ENCODE measurements at places on chromosomes 11 and 22.

DNA sequence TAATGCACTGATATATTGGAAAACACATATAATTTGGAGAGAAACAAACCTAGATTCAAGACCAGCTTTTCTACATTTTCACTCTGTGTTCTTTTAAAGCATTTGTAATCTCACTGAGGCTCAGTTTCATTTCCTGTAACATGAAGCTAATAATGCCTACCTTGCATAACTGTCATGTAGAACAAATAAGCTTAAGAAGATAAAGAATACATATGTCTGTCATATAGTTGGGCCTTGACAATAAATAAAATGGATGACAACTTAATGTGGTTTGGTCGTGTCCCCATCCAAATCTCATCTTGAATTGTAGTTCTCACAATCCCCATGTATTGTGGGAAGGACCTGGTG is 35.2 kb upstream of the FIBIN start:
- no peak for DNase-seq

DNA sequence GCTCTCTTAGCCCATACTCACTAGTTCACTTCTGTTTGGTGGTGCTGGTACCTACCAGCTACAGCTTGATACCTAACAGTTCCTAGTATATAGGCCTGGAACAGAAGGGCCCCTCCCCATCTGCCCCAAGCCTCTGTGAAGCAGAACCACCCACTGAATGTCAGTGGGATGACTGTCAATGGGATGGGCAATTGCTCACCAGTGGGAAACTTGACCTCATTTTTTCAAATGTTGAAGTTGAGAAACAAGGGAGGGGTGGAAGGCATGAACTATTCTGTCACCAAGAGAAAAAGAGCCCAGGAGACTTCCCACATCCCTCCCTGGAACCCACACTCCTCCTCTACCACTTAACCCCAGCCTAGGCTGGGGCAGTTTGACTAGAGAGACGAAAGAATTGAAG is at the start of gene NLRP10:
Gene NLRP10 (minus strand): TSS at position 62 of the 400 bp plus-strand sequence. CDS start 1,952 bp downstream, outside the sequence.
- DNase-seq: no peak

- no peak for DNase-seq
Observed at GRCh38 chr11:123682696-123683410, 28.4 kb upstream of the SCN3B start.

GRCh38 chr11:68215087-68215445 is 2.0 kb upstream of the KMT5B start:
- DNase-seq: no peak

- DNase-seq: no peak
Observed at GRCh38 chr11:47911149-47911548, 63.0 kb upstream of the NUP160 start.

DNA sequence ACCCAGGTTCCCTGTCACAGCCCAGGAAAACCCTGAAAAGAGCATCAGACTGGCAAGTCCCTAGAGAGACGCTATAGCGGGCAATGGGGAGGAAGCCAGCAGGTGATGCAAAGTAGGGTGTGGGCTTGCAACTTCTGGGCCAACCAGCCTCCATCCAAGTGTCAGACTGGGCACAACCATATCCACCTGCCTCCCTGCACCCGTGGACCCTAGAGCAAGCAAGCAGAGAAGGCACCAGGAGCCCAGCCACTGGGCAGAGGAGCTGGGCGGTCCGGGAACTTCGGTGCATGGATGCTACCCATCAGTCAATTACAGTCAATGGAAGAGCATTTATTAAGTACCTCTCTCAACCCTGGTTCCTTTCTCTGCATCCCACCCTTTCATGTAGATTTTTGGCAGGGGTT is 2.8 kb downstream of the NECTIN1 start:
- no peak for DNase-seq

DNA sequence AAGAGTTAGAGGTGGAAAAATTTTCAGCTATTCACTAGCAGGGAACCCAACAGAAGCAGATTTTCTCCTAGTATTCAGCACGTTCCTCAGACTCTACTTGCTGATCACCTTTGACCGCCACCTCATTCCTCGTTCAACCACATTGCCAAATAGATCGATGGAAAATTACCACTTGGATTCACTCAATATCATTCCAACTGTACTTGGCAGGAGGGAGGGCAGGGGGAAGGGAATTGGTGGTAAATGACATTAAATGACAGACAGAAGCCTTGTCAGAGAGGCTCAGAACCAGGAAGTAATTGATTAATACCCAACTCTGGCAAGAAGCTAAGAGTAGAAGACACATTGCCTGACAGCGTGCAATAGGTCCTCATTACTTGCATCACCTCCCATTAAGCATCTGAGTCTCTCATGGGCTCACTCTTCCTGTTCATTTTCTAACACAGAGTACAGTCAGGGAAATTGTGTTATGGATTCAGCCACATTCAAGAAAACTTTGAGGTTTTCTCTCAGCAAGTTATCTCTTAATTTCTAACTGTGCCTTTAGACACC is 240.5 kb upstream of the FAT3 start:
- DNase-seq: no peak

DNA sequence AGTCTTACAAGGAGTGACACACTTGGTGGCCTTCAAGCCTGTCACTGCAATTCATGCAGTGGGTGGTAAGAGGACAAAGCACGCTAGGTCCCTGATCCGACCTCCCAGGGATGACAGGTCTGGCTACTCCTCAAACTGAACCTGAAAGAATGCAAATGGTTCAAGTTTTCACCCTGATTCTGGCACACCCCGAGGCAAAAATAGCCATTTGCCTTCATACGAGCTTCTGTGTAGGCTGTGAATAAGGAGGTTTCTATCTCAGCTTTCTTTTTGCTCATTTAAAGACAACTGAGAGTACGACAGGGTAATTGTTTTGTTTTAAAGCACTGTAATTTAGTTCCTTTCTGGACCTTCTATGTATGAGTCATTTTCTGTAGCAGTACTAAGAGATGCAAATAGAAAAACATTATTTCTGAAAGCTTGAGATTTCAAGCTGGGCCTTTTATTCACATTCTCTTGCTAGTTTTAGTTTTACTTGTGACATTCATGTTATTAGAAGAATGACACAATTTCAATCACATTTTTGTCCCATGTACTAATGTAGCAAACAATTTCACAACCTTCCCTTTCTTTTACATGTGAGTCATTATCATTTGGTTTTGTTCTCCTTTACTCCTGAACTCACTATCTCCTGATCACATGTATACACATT is 56.6 kb upstream of the FDX1 start:
- no peak for DNase-seq

DNA sequence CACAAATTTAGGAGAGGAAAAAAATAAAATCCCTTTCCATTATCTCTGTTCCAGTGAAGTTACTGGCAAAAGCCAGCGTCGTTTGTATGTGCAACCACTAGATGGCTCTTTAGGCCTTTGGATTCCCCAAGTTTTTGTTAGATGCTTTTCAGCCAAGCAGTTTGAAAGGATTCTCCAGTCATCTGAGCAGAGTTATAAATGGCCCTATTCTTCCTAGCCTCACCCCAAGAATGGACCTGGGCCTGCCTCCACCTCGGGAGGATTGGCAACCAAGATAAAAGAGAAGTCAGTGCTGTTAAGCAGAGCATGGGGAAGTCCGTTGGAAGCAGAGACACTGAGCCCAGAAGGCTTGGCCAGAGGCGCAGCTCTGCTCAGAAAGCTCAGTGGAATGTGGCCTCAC is 15.4 kb downstream of the FAM181B start:
- DNase-seq: no peak

GRCh38 chr11:117842131-117842941 is 17.8 kb upstream of the FXYD2 start:
- DNase-seq: no peak

- DNase-seq: no peak
Observed at GRCh38 chr22:50227579-50228215, 17.1 kb downstream of the TUBGCP6 start.

DNA sequence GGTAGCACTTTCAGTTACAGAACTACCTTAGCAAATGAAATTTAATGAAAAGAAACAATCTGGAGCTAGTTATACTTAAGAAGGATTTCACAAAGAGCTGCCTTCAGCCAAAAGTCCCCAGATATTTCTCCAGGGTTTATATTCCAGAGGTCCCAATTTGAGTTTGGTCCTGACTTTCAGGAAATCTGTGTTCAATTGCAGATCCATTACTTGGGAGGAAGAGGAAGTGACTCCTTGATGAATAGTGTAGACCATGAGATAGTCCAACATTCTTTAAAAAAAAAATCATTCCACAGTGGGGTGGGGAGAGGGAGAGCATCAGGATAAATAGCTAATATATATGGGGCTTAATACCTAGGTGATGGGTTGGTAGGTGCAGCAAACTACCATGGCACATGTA is 117.6 kb upstream of the ARHGAP20 start:
- DNase-seq: no peak

DNA sequence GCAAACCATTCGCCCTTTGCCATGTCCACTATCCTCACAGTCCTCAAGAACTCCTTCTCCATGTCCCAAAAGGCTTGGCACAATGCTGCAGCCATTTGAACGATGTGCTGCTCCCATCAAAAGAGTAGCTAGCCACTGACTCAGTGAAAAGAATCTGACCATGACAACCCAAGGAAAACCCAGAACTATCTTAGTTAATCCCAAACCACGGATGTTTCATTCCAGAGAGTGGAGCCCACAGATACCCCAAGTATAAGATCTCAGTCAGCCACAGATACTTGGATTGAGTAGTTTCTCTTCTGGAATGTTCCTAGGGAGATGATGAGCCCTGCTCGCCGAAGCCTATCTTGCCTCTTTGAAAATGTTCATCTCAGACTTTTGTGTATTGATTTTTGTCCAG is 176.9 kb downstream of the NAV2 start:
- DNase-seq: no peak

- DNase-seq: peak; percentile 51
Observed at GRCh38 chr22:19892257-19892879, 37.7 kb upstream of the GNB1L start.

GRCh38 chr11:60810569-60810968 is 25.4 kb downstream of the MS4A10 start:
- DNase-seq: no peak

DNA sequence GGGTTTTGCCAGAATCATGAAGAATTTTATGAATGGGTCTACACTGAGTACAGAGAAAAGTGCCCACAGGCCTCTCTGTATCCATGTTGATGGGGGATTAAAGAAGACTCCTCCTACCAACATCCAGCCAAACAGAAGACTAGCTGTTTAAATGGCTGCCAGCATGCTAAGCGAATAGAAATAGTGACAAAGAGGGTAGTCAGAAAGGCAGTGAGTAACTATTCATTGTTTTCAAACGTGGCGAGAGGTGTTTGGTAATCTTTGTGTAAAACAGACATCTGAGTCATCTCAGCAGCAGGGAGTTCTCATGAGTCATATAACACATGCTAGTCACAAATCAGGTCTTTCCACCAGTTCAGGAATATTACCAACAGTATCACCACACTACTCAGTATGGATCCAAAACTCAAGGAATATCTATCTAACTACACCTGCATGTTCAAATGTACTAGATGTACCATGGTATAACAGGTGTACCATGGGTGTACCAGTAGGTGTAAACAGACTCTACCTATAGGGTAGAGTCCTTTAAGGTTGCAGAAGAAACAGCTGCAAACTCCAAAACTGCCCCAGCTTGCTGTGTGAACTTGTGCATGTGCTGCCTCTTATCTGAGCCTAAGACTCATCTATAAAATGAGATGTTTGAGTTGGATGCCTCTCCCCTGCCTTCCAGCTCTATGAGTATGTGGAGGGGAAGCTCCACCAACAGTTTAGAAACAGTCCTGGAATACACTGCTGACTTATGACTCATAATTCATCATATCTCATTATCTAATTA is 82.0 kb downstream of the SLC1A2 start:
- DNase-seq: no peak

- DNase-seq: no peak
Observed at GRCh38 chr22:32444068-32444467, 20.2 kb downstream of the BPIFC start.

DNA sequence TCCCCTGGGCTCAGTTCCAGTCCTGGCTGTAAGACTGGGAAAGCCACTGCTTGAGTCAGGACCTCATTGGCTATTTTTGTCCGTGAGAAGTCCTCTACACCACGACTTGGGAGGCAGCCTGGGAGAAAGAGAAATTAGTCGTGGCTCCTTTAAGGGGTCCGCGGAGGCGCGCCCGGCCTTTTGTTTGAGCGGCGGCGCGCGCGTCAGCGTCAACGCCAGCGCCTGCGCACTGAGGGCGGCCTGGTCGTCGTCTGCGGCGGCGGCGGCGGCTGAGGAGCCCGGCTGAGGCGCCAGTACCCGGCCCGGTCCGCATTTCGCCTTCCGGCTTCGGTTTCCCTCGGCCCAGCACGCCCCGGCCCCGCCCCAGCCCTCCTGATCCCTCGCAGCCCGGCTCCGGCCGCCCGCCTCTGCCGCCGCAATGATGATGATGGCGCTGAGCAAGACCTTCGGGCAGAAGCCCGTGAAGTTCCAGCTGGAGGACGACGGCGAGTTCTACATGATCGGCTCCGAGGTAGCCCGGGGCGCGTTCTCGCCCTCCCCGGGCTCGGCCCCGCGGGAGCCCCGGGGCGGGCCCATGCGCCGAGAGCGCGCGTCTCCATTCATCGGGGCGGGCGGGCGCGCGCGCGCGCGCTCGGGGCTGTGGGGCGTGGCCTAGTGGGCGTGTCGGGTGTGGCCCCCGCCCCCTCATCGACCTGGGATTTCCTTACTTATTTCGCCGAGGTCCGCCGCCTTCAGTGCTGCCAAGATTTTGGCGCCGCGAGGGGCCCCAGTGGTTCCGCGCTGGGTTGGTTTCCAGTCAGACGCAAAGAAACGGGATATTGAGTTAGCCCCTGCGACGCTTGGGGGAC is at the start of gene SMARCB1:
Gene SMARCB1 (plus strand): TSS at position 215 of the 848 bp plus-strand sequence. CDS start 204 bp downstream, at position 419.
- DNase-seq: peak; percentile 84

DNA sequence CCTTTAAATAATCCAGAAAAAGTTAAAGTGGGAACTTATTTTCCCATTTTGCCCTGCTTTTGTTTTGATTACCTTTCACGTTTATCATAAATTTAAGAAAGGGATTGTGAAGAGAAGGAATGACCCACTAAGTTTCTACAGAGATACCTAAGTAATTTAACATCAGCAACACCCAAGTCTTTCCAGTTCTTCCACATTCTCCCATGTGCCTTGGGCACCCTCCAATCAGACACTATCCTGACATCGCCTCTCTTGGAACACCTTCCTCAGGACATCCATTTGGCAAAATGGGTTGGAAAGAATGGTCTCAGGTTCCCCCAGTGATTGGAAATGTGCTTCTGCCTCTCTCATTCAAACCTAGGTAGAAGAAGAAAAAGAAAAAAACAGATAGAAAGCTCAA is 6.3 kb downstream of the BBOX1 start:
- no peak for DNase-seq

DNA sequence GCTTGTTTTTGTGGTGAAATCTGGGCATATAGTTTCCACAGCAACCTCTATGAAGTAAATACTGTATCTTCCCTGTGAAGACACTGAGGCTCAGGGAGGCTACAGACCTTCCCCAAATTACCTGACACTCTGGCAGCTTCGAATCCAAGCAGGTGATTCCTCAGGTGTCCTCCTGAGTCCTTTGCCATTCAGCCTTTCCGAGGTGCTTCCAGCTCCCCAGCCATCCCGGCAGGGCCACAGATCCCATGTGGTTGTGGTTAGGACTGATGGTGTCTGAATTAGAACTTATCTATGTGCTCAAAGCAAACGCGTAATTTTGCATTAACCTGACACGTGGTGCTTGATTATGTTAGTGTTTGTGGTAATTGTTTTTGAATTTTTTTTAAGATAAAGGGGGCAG is 785.6 kb downstream of the BRD1 start:
- DNase-seq: no peak

- no peak for DNase-seq
Observed at GRCh38 chr11:103529181-103529684, 420.0 kb downstream of the DYNC2H1 start.

All from stimulated activated CD4-positive, alpha-beta T cell treated with anti-CD3 and anti-CD28 coated beads, Interleukin-1b, Interleukin-23, amount 100 ng/mL, for 24 hours (primary cell).